Thymus (tissue), 14 donors: ENCODE measurements at places on chromosomes 13 and 19. TPM values are rescaled to one million over a fixed set of nuclear protein-coding genes. Genes with fewer than 3 reads are reported as not detected.

The FAM124A gene
- 5.2 TPM for polyA plus RNA-seq

DNA sequence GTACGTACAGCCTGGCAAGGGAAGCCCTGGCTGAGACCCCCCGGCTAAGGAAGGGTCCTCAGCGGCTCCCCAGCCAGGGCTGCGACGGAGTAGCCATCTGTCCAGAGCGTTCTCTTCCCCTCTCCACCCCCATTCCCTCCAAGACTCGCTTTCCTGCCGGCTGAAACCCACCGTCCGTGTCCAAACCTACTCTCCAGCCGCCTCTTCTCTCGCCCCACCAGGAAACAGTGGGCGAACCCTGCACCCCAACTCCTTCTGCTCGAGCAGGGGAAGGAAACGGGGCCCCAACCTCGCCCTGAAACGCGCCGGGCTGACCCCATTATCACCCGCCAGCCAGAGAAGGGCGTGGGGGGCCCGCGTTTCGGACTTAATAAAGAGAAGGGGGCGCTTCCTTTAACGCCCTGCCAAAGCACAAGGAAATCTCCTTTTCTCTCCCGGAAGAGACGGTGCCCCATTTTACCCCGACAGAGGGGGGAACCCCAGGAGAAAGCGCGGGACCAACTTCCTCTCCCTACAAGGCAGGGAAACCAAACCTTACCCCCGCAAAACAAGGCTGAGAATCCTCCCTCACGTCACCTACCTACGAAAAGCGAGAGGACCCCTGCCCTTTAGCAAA lies 2.5 kb downstream of the ZC3H4 start:
- peaks cover 26% of the 10 kb centered on the region for H3K36me3 ChIP-seq
- peak overlapping the region; percentile 99 for H3K27ac ChIP-seq
- DNase-seq: peak; percentile 69
- H3K4me1 ChIP-seq: peaks cover 22% of the 10 kb centered on the region

- H3K4me1 ChIP-seq: no peaks in the 10 kb centered on the region
- no peaks in the 10 kb centered on the region for H3K36me3 ChIP-seq
- H3K27me3 ChIP-seq: no peaks in the 10 kb centered on the region
- H3K27ac ChIP-seq: no peak overlapping the region
- no peak overlapping the region for H3K4me3 ChIP-seq
- DNase-seq: no peak
These were observed 1910.2 kb upstream of the PRR20A start for GRCh38 chr13:55230570-55230908.

The NXNL1 gene
- not detected for polyA plus RNA-seq

The NAPSA gene
- polyA plus RNA-seq: 6.4 TPM

DNA sequence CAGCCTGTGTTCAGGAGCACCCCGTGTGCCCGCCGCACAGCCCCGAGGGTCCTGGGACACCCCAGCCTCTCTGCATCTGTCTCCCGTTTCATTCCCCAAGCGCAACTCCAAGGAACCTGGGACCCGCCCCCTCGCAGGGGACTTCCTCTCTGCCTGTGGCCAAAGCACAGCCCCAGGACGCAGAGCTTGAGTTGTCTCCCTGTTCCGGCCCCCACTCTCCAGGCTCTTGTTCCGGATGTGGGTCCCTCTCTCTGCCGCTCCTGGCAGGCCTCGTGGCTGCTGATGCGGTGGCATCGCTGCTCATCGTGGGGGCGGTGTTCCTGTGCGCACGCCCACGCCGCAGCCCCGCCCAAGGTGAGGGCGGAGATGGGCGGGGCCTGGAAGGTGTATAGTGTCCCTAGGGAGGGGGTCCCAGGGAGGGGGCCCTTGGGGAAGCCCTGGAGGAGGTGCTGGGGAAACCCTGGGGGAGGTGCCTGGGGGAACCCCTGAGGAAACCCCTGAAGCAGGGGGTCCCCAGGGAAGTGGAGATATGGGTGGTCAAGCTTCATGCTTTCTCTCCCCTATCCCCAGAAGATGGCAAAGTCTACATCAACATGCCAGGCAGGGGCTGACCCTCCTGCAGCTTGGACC lies 1.3 kb downstream of the HCST start:
- DNase-seq: no peak
- H3K36me3 ChIP-seq: peaks cover 3% of the 10 kb centered on the region
- H3K4me1 ChIP-seq: peaks cover 25% of the 10 kb centered on the region
- H3K27ac ChIP-seq: peak overlapping the region; percentile 96
- H3K27me3 ChIP-seq: no peaks in the 10 kb centered on the region
- H3K4me3 ChIP-seq: peak overlapping the region; percentile 85

DNA sequence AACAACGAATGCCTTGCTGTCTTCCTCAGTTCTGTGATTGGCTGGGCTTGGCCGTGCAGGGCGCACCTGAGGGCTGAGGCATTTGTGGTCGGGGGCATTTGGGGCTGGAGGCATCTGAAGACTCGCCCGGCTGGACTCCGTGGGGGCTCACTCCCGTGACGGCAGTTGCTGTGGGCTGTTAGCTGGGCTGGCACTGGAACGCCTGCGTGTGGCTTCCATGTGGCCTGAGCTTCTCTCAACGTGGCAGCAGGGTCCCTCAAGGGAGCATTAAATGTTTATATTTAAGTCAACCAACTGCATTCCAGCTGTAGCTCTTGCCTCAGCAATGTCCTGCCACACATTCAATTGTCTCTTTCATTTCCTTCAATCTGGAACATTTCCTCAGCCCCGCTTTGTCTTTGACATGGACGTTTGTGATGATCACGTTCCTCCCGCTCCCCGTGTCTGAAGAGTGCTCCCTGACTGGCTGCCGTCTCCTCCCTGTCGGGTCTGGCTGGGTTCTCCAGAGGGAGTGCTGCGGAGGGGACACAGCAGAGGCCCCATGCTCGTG lies 21.0 kb downstream of the CCDC8 start:
- DNase-seq: no peak
- H3K4me3 ChIP-seq: no peak overlapping the region
- no peaks in the 10 kb centered on the region for H3K27me3 ChIP-seq
- peaks cover 51% of the 10 kb centered on the region for H3K36me3 ChIP-seq
- H3K4me1 ChIP-seq: peaks cover 3% of the 10 kb centered on the region
- peak overlapping the region; percentile 40 for H3K27ac ChIP-seq

The APOC1 gene
- 249 TPM for polyA plus RNA-seq

GRCh38 chr19:43765109-43765876 lies 10.5 kb upstream of the SMG9 start:
- no peaks in the 10 kb centered on the region for H3K27me3 ChIP-seq
- peaks cover 8% of the 10 kb centered on the region for H3K36me3 ChIP-seq
- DNase-seq: no peak
- H3K4me3 ChIP-seq: no peak overlapping the region
- peaks cover 4% of the 10 kb centered on the region for H3K4me1 ChIP-seq

The KIRREL2 gene
- polyA plus RNA-seq: 0.75 TPM

The HIPK4 gene
- polyA plus RNA-seq: 0.07 TPM

- DNase-seq: no peak
- H3K4me1 ChIP-seq: no peaks in the 10 kb centered on the region
- H3K36me3 ChIP-seq: no peaks in the 10 kb centered on the region
- no peaks in the 10 kb centered on the region for H3K27me3 ChIP-seq
These were observed 31.7 kb downstream of the XPO4 start for GRCh38 chr13:20870829-20871228.

DNA sequence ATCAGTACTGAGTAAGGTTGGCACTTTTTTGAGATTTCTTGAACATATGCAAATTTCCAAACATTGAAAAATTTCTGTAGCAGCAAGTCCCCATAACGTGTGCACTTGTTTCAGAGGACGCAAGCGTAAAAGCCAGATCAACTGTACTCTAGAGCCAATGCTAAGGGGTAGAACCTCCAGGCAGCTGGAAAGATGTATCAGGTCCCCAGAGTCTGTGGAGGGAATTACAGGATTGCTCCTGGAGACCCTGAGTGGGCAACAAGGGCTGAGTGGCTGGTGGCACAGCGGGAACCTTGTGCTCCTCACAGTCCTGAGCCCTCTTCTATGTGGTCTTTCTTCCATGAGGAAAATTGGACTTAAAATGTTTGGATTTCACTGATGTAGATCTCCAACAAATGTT lies 53.9 kb upstream of the AMER2 start:
- no peaks in the 10 kb centered on the region for H3K4me1 ChIP-seq
- H3K27ac ChIP-seq: no peak overlapping the region
- H3K36me3 ChIP-seq: no peaks in the 10 kb centered on the region
- H3K27me3 ChIP-seq: no peaks in the 10 kb centered on the region

The TMEM145 gene
- 0.78 TPM for polyA plus RNA-seq

DNA sequence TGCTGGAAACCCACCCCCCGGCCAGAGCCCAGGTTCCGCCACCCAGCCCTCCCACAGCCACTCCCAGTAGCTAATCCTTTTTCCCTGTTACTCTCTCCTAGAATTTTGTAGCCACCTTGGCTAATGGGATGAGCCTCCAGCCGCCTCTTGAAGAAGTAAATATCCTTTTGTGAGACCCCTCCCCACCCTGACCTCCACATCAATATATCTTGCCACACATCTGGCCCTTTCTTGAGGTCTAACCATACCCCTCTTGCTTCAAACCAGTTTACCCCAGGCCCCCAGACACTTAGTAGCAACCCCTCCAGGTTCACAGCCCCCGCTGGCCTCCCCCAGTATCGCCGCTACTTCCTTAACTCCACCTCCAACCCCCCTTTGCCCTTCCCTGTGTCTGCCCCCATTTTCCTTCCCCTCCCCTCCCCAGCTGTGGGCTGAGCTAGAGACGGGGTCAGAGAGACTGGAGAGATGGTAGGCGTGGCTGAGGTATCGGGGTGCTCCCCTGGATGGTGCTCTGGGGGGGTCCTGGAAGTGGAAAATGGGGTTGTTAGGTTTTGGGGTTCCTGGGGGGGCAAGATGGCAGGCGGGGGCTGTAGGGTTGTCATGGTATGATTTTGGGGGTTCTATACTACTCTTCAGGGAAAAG lies 2.8 kb downstream of the PRMT1 start:
- no peak overlapping the region for H3K27ac ChIP-seq
- no peak overlapping the region for H3K4me3 ChIP-seq
- H3K4me1 ChIP-seq: peaks cover 38% of the 10 kb centered on the region
- no peak for DNase-seq
- peaks cover 34% of the 10 kb centered on the region for H3K36me3 ChIP-seq

GRCh38 chr13:39462428-39462827 lies 140.6 kb downstream of the LHFPL6 start:
- H3K36me3 ChIP-seq: no peaks in the 10 kb centered on the region
- H3K27me3 ChIP-seq: no peaks in the 10 kb centered on the region
- H3K4me1 ChIP-seq: no peaks in the 10 kb centered on the region
- no peak overlapping the region for H3K4me3 ChIP-seq

- no peaks in the 10 kb centered on the region for H3K36me3 ChIP-seq
- no peaks in the 10 kb centered on the region for H3K27me3 ChIP-seq
These were observed 11.0 kb upstream of the ZNF573 start for GRCh38 chr19:37790244-37790925.

DNA sequence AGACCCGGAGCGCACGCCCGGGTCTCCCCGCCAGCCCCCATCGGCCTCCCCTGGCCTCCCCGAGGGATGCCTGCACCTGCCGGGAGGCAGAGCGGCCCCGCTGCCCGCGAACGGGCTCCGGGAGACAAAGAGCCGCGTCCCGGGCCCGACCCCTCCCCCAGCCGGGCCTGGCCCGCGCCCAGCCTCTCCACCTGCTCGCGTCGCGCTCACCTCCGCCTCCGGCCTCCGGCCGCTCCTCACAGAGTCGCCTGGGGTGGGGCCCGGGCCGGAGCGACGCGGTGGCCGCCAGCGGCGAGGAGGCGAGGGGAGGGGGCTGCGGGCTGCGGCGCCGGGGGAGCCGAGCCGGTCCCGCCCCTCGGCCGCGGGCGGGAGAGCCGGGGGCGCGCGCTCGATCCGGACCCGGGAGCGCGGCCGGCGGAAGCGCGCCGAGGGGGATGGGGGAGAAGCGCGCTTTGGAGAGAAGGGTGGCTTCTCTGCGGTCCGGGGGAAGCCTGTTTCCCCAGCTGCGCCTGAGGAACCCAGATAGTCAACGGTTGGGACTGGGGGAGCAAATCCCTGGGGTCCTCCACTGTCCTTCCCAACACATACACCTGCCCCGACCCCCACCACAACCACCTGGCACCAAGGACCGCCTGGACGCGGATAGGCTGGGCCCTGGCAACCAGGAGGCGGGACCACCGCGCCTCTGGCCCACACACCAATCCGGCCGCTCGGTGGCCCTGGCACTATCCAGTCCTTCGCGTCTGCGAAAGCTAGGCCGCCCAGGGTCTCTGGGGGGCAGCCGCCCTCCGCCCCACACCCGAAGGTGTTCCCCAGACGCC lies at the start of gene PRR36:
PRR36 (minus strand) TSS at position 315 of the 821 bp plus-strand sequence. CDS start 701 bp downstream, outside the sequence.
- peaks cover 29% of the 10 kb centered on the region for H3K4me1 ChIP-seq
- no peak for DNase-seq
- H3K36me3 ChIP-seq: no peaks in the 10 kb centered on the region
- H3K27me3 ChIP-seq: peaks cover 73% of the 10 kb centered on the region
- no peak within 1 kb of the TSS for H3K27ac ChIP-seq
- H3K4me3 ChIP-seq: peak within 1 kb of the TSS; percentile 10

The TRAPPC5 gene
- 59.5 TPM for polyA plus RNA-seq
